ENCODE measurements at places on chromosomes 5 and 9. TPM values are rescaled to one million over a fixed set of nuclear protein-coding genes. Genes with fewer than 3 reads are reported as not detected.

Gene LCN9
- not detected for total RNA-seq

Gene LVRN
- total RNA-seq: not detected

Gene C7
- total RNA-seq: not detected

Gene SLC36A3
- total RNA-seq: not detected

Gene TAF11L10
- not detected for total RNA-seq

Gene ADAMTS13
- total RNA-seq: 0.51 TPM

Gene SH2D3C
- not detected for total RNA-seq

Gene PCDHGA7
- 0.90 TPM for total RNA-seq

Gene TSSK1B
- total RNA-seq: not detected

Gene PGM5
- total RNA-seq: not detected

Gene ITK
- 0.05 TPM for total RNA-seq

Gene LCN15
- not detected for total RNA-seq

All from A549 treated with GW870086 at 1 μM for 4 hours (cell line).